ENCODE measurements at places on chromosomes 3 and 15. TPM values are rescaled to one million over a fixed set of nuclear protein-coding genes. Genes with fewer than 3 reads are reported as not detected.
A peak's percentile ranks its signal among the peaks of the same experiment; 100 is the strongest.

- H3K27ac ChIP-seq = no peak overlapping the region
- no peaks in the 10 kb centered on the region for H3K4me1 ChIP-seq
- H3K4me3 ChIP-seq = no peak overlapping the region
- no peak for DNase-seq
- no peaks in the 10 kb centered on the region for H3K27me3 ChIP-seq
- no peaks in the 10 kb centered on the region for H3K36me3 ChIP-seq
Measured at GRCh38 chr15:31993062-31993461, 37.3 kb upstream of the CHRNA7 start.

DNA sequence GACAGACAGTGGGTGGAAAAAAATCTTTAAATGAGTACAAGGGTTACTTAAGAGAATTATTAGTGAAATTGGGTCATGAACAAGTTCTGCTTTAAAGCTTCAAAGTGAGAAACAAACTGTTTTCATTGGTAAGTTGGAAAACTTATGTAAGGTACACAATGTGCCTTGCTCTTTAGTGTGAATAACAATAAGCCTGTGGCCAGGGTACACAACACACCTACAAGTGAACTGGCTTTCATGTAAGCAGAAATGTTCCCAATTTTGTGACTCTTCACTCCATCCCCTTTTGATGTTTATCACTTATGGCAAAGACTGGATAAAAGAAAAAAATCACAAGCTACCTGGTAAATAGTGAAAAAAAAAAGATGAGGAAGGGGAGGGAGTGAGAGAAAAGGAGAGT is 253.7 kb downstream of the ZBTB20 start:
- no peaks in the 10 kb centered on the region for H3K36me3 ChIP-seq
- no peak overlapping the region for H3K4me3 ChIP-seq
- H3K27ac ChIP-seq = no peak overlapping the region
- H3K4me1 ChIP-seq = no peaks in the 10 kb centered on the region

DNA sequence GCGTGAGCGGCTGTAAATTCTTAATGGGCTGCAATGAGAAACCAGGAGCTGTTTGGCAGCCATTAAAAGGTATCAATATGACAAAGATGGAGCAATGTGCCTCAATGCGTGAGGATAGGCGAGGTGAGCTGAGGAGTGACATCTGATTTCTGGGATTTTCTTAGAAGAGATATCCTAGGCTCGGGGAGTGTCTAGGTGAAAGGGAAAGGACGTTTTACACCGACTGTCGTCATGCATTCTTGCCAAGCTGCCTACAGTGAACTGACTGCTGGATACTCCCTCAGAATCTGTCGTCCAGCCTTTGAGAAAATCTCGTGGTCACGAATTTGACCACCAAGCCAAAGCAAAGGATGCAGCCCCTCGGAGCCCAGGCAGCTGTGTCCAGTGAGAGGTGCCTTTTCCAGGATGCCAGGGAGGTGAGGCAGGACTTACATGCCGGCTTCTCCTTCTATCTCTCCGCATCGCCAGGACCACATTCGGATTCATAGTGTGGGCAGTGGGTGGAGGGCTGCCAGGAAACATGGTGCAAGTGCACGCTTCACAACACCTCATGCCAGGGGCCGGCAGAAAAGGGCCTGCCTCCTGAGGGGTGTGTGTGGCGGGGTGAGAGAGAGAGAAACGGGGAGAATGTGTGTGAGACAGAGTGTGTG is 80.3 kb upstream of the ABHD17C start:
- peaks cover 9% of the 10 kb centered on the region for H3K4me1 ChIP-seq
- H3K27me3 ChIP-seq = no peaks in the 10 kb centered on the region
- H3K4me3 ChIP-seq = no peak overlapping the region
- no peak for DNase-seq
- H3K36me3 ChIP-seq = no peaks in the 10 kb centered on the region
- no peak overlapping the region for H3K27ac ChIP-seq

GRCh38 chr3:170204509-170204908 is 17.7 kb upstream of the PRKCI start:
- H3K27me3 ChIP-seq = no peaks in the 10 kb centered on the region
- H3K27ac ChIP-seq = no peak overlapping the region
- H3K4me3 ChIP-seq = no peak overlapping the region
- no peaks in the 10 kb centered on the region for H3K36me3 ChIP-seq
- DNase-seq = no peak

DNA sequence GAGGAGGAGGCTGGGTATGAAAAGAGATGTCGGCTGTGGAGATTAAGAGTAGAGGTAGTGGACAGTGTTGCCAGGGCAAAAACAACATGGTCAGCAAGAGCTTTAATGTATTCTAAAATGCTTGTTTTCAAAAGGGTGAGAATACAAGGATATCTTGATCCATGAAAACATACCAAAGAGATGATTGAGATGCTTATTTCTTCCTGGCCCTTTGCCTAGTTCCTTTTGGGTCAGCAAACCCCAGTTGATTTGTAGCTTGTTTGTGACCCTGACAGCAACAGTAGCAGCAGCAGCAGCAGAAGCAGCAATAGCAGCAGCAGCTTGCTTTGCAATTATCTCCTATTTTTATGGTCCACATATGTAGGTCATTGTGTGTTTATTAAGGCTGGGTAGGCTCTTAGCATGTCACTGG is 337.3 kb downstream of the LPP start:
- no peak for DNase-seq
- H3K27me3 ChIP-seq = no peaks in the 10 kb centered on the region
- H3K27ac ChIP-seq = no peak overlapping the region

- no peaks in the 10 kb centered on the region for H3K36me3 ChIP-seq
- no peaks in the 10 kb centered on the region for H3K4me1 ChIP-seq
- no peak overlapping the region for H3K27ac ChIP-seq
- no peak for DNase-seq
- H3K4me3 ChIP-seq = no peak overlapping the region
Measured at GRCh38 chr3:153000325-153000724, 161.7 kb upstream of the RAP2B start.

DNA sequence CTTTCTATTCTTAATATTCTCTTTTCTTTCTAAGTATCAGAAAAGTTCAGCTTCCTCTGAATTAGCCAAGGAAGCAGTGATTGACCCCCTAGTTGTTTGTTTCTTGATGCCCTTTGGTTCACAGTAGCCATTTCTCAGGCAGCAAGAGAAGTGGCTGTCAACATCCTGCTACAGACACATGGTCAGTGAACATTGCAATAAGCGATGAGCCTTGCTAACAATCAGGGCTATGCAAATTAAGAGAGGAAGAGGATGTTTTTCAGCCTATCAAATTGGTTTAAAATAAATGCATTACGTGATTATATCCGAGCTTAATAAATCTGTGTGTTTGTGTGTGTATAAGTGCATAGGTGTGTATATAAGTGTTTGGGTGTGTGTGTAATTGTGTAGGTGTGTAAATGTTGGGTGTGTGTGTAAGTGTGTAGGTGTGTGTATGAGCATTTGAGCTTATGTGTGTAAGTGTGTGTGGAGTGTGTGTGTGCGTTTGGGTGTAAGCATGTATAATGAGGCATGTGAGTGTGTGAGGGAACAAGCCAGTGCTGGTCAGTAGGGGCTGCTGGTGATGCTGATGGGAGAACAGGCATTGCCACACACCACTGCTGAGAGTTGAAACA is 78.1 kb upstream of the XCR1 start:
- peaks cover 5% of the 10 kb centered on the region for H3K4me1 ChIP-seq
- no peak overlapping the region for H3K27ac ChIP-seq
- H3K27me3 ChIP-seq = no peaks in the 10 kb centered on the region
- no peak for DNase-seq
- no peaks in the 10 kb centered on the region for H3K36me3 ChIP-seq

- H3K27me3 ChIP-seq = no peaks in the 10 kb centered on the region
- no peak overlapping the region for H3K27ac ChIP-seq
- no peak overlapping the region for H3K4me3 ChIP-seq
- H3K36me3 ChIP-seq = no peaks in the 10 kb centered on the region
- H3K4me1 ChIP-seq = no peaks in the 10 kb centered on the region
- DNase-seq = no peak
Measured at GRCh38 chr3:144106970-144107369, 135.3 kb downstream of the DIPK2A start.

DNA sequence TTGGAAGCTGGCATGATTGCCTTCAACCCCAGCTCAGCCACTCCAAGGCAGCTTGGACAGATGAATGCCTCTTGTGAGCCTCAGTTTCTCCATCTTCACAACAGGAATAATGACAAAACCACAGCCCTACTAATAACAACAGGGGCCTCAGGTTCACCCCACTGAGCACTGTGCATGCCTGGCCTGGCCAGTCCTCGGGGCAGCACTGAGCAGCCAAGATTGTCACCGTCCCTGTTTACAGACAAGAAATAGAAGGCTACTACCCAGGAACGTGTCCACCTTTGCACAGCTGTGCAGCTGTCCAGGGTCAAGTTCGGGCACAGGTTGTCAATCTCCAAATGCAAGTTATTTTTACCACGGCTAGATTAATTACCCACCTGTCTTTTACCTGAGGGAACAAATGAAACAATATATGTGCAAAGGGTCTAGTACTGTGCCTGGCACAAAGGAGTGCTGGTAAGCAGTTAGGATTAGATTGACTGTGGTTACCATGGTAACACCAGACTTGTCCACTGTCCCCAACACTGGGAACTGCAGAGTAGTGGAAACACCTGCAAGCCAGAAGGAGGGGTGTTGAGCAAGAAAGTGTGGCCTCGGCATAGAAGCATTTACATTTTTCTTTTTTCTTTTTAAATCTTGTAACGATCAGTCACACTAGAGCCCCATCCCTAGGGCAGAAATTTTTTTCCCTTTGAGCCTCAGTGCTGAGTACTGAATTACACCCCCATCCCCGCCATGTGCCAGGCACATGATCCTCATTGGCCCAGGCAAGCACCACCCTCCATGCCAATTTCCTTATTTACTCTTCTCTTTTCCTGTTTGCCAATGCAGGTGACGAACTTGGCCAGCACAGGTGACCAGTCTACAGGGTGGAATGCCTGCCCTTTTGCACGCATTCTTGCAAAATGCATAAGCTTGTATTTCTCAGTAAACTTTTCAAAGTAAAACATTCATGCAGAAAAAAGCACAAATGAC is 66.3 kb upstream of the SLC6A6 start:
- no peak overlapping the region for H3K27ac ChIP-seq
- H3K36me3 ChIP-seq = no peaks in the 10 kb centered on the region
- no peaks in the 10 kb centered on the region for H3K27me3 ChIP-seq

GRCh38 chr3:45730409-45731154 is 41.4 kb downstream of the SACM1L start:
- H3K4me3 ChIP-seq = no peak overlapping the region
- DNase-seq = no peak
- H3K36me3 ChIP-seq = peaks cover 3% of the 10 kb centered on the region
- H3K4me1 ChIP-seq = no peaks in the 10 kb centered on the region
- no peak overlapping the region for H3K27ac ChIP-seq

GRCh38 chr3:21642433-21642832 is 108.6 kb downstream of the ZNF385D start:
- H3K27me3 ChIP-seq = no peaks in the 10 kb centered on the region
- H3K4me1 ChIP-seq = no peaks in the 10 kb centered on the region
- no peak for DNase-seq
- no peak overlapping the region for H3K4me3 ChIP-seq
- no peak overlapping the region for H3K27ac ChIP-seq

- no peaks in the 10 kb centered on the region for H3K27me3 ChIP-seq
- H3K36me3 ChIP-seq = peaks cover 17% of the 10 kb centered on the region
- H3K27ac ChIP-seq = peak overlapping the region; percentile 26
- DNase-seq = peak; percentile 88
Measured at GRCh38 chr3:112013058-112013783, 14.5 kb downstream of the TAGLN3 start.

- H3K4me3 ChIP-seq = no peak overlapping the region
- H3K4me1 ChIP-seq = no peaks in the 10 kb centered on the region
- no peaks in the 10 kb centered on the region for H3K36me3 ChIP-seq
- no peaks in the 10 kb centered on the region for H3K27me3 ChIP-seq
- H3K27ac ChIP-seq = no peak overlapping the region
Measured at GRCh38 chr3:61582287-61582686, 20.9 kb downstream of the PTPRG start.

GRCh38 chr15:71348597-71348996 is 233.3 kb downstream of the THSD4 start:
- DNase-seq = no peak
- no peak overlapping the region for H3K27ac ChIP-seq
- no peak overlapping the region for H3K4me3 ChIP-seq
- no peaks in the 10 kb centered on the region for H3K36me3 ChIP-seq
- H3K4me1 ChIP-seq = no peaks in the 10 kb centered on the region

DNA sequence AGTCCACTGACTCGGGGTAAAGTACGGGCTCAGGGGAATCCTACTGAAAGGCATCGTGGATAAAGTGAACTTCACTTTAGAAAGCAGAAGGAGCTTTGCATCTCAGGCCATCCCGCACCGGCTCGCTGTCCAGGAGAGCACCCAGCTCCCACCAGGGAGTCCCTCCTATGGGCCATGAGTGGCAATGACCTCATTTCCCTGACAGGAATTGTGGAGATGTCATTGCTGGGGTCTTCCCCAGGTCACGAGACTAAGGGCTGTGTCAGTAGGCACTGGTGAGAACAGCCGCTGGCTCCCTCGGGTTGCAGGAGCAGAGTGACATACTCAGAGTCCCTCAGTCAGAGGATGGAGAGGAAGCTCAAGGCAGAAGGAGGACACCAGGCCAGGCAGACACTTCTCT is 97.3 kb downstream of the XXYLT1 start:
- no peak for DNase-seq
- H3K4me3 ChIP-seq = no peak overlapping the region
- no peak overlapping the region for H3K27ac ChIP-seq
- peaks cover 29% of the 10 kb centered on the region for H3K4me1 ChIP-seq

GRCh38 chr3:152797751-152798432 is 37.0 kb upstream of the P2RY1 start:
- no peaks in the 10 kb centered on the region for H3K36me3 ChIP-seq
- no peak for DNase-seq
- no peak overlapping the region for H3K27ac ChIP-seq
- no peaks in the 10 kb centered on the region for H3K4me1 ChIP-seq

DNA sequence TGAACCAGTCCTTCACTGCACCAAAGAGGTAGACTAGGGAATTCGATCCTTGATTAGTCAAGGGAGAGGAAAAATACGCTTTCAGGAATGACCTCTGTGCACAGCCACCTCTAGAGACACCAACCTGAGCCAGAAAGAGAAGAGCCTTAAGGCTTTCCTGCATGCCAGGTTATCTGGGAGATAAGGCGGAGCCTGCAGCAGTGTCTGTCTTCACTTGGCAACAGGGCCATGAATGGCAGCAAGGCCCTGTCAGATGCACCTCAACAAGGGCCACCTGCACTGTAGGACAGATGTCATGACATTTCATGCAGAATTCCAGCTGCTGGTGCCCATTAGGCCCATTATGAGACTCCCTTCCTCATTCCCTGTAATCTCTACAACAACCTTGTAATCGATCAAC is 88.1 kb downstream of the MEX3B start:
- H3K27ac ChIP-seq = no peak overlapping the region
- no peak for DNase-seq
- no peaks in the 10 kb centered on the region for H3K36me3 ChIP-seq
- H3K4me3 ChIP-seq = no peak overlapping the region

DAG1 gene
- 83.7 TPM for total RNA-seq

RPL39L gene
- total RNA-seq = 26.7 TPM

SLC22A13 gene
- 0.40 TPM for total RNA-seq

TYRO3 gene
- total RNA-seq = 33.7 TPM

CADM2 gene
- 42.2 TPM for total RNA-seq

PP2D1 gene
- total RNA-seq = not detected

GPR149 gene
- 1.8 TPM for total RNA-seq

LRRC31 gene
- 0.50 TPM for total RNA-seq

CPN2 gene
- total RNA-seq = not detected

HRG gene
- total RNA-seq = not detected

SH2D7 gene
- total RNA-seq = not detected

MESP2 gene
- not detected for total RNA-seq

XYLB gene
- total RNA-seq = 7.5 TPM

CISH gene
- total RNA-seq = 2.4 TPM

HGD gene
- 0.50 TPM for total RNA-seq
